ENCODE measurements at places on chromosomes 4 and X.
A peak's percentile ranks its signal among the peaks of the same experiment; 100 is the strongest.

DNA sequence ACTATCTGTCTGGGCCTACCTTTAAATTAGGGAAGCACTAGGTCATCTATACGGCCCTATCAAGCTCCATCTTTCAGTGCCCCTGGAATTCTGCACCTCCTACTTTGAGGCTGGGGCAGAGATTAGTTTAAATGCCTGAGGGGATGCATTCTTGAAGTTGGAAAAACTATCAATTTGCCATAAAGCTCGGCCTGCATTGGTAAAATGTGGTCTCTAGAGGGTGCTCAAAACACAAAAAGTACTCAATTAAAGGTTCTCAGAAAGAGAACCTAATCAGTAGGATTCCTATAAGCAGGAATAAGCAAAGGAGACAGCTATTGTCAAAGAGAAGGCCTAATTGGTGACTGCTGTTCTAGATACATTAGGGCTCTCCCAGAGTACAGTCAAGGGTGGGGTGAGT, 111.7 kb downstream of the AMER1 start:
- no peak for DNase-seq

- DNase-seq = no peak
Measured at GRCh38 chr4:48299560-48299959, 29.9 kb upstream of the TEC start.

- no peak for DNase-seq
Measured at GRCh38 chr4:55386073-55386472, 9.7 kb upstream of the TMEM165 start.

GRCh38 chrX:127112726-127113125, 293.2 kb downstream of the PRR32 start:
- no peak for DNase-seq

DNA sequence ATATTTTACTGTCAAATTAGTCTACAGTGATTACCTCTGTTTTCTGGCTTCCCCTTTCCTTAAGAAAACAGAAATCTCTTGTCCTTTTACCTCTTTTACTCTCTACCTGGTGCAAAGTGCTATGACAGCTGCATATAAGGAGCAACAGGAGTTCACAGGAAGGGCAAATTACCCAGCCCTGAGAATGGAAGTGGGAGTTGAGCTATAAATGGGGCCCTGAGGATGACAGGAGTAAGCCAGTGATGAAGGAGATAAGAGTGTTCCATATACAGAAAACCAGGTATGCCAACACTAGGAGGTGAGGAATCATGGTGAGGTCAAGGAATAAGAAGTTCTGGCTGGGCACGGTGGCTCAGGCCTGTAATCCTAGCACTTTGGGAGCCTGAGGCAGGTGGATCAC, 4.5 kb upstream of the HSD17B13 start:
- DNase-seq = no peak

GRCh38 chr4:6191448-6192130, 8.8 kb downstream of the JAKMIP1 start:
- DNase-seq = no peak

DNA sequence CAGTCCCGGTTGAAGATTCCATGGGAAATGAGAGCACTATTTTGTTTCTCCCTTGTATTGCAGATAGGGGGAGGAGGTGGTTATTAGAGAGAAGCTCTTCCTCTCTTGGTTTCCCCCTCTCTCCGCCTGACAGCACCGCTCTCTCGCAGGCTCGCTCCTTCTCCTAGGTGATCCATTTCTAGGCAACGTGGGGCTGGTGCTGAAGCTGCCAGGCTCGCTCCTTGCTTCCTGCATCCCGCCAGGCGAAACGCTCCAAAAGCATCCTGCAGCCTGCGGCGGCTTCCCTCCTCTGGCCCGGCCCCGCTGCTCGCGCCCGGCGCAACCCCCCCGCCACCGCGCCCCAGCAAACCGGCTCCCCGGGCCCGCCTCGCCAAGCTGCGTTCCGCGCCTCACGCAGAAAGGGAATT, at the start of gene GRID2:
Gene GRID2, plus strand, starts transcription at position 346 of the 407 bp plus-strand sequence.
- no peak for DNase-seq

DNA sequence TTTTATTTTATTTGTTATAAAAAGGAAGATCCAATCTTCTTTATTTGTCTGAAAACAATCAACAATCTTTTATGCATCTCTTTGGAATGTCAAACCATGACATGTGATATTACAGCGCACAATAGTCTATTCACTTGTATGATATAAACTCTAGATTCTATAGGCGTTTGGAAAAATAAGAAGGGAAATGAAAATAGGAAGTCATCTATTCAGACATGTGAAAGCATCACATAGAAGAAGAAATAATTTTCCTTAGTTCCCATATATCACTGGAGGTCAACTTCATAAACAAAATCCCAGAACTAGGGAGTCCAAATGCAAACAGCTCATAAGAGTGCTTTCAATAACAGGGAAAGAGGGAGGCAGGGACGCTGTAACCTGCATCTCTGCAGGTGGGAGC, 139.5 kb upstream of the RASGEF1B start:
- no peak for DNase-seq

DNA sequence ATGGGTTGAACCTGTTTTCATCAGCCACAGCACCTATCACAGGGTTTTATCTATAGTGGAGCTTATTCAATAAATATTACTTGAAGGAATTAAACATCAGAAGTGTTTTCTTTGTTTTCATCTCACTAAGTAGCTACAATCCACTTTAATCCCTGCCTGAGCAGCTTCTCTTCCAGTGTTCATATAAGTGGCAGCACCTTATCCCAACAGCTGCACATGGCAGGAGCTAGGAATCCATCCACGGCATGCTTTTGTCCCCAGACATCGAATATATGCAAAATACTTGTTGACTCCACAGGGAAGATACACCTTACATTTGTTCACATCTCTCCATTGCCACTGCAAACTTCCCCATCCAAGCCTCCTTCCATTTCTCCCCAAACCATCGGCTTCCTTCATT, 549.8 kb upstream of the FAM241A start:
- no peak for DNase-seq

- no peak for DNase-seq
Measured at GRCh38 chrX:131067846-131068745, 9.9 kb downstream of the ARHGAP36 start.

DNA sequence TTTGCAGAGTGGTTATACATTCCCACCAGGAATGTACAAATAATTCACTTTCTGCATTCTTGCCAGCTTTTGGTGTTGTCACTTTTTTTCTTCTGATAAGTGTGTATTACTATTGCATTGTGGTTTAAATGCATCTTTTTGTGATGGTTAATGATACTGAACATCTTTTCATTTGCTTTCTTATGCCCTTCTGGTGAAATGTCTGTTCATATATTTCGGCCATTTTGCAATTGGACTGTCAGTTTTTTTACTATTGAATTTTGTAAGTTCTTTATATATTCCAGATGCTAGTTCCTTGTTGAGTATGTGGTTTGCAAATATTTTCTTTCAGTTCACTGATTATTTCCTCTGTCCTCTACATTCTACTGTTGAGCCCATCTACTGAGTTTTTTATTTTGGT, 19.4 kb upstream of the BMP2K start:
- DNase-seq = no peak

DNA sequence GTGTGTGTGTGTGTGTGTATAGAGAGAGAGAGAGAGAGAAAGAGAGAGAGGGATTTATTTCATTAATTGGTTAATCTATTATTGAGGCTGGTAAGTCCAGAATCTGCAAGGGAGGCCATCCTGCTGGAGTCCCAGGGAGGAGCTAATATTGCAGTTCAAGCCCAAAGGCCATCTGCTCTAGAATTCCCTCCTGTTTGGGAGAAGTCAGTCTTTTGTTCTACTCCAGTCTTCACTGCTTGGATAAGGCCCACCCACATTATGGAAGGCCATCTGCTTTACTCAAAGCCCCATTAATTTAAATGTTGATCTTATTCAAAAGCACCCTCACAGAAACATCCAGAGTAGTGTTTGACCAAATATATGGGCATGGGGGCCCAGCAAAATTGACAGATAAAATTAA, 317.5 kb upstream of the RASGEF1B start:
- DNase-seq = no peak

- peak; percentile 53 for DNase-seq
Measured at GRCh38 chr4:67714248-67714583, 13.3 kb upstream of the UBA6 start.

Data from stimulated activated CD4-positive, alpha-beta T cell treated with anti-CD3 and anti-CD28 coated beads, Interleukin-15, amount 100 ng/mL, for 24 hours (primary cell).